ENCODE measurements at places on chromosomes 1 and 21. TPM values are rescaled to one million over a fixed set of nuclear protein-coding genes. Genes with fewer than 3 reads are reported as not detected.

DNA sequence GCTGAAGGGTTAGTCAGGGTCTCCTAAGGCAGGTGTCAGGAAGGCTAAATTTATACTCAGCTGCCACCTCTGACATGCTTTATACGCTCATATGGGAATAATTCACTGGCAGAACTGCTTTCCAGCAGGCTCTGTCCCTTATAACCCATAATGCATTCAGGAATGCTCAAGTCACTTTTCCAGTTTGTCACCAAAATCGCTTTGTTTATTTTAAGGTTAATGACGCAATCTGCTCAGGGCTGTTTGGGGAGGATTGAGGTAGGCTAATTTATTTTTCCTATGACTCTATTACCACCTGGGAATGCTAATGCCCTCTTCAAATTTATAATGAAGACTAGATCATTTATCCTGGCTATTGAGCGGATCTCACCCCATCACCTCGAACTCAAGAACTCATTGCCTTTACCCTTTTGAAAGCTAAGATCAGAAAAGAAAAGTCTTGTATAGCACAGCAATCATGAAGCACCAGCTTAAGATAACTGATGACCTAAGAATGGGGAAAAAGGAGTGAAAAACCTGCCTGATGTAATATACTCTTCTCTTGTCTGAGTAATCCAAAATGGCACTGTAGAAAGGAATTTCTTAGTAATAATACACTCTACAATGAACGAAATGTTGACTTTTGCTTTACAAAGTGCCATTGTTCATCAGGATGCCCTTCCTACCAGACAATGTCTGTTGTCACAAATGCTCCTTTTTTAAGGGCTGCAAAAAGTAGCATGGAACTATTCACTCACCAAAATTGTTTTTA lies 97.9 kb upstream of the EXO1 start:
- DNase-seq, result no peak

DNA sequence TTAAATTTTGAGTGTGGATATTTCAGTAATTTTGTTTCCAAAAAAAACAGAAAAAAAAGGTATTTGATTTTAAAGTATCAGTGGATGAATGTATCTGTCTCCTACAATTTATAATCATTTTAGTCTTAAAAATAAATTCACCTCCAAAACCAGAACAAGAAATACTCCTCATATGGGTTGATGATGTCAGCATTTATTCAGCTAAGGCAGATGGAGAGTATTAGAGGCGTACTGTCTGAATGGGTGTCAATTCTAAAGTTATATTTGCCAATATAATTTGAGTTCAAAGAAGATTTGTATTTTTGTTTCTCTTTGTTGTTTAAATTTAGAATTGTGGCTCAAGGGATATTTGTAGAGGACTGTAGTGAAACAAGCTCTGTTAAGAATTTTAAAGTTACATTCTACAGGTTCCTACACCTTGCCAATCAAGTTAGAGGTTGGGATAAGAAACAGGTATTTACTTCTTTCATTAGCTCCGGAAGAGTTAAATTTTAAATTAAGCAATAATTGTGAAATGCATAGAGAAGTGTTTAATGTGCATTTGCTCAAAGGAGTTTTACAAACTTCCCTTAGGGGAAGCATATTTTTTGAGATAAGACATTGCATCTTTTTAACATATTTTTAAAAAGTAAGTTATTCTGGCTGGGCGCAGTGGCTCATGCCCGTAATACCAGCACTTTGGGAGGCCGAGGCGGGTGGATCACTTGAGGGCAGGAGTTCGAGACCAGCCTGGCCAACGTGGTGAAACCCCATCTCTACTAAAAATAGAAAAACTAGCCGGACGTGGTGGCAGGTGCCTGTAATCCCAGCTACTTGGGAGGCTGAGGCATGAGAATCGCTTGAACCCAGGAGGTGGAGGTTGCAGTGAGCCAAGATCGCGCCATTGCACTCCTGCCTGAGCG lies 1.2 kb downstream of the PLA2G4A start:
- no peak for DNase-seq

GRCh38 chr1:11266268-11267074 lies 4.1 kb upstream of the MTOR start:
- DNase-seq, result no peak

DNA sequence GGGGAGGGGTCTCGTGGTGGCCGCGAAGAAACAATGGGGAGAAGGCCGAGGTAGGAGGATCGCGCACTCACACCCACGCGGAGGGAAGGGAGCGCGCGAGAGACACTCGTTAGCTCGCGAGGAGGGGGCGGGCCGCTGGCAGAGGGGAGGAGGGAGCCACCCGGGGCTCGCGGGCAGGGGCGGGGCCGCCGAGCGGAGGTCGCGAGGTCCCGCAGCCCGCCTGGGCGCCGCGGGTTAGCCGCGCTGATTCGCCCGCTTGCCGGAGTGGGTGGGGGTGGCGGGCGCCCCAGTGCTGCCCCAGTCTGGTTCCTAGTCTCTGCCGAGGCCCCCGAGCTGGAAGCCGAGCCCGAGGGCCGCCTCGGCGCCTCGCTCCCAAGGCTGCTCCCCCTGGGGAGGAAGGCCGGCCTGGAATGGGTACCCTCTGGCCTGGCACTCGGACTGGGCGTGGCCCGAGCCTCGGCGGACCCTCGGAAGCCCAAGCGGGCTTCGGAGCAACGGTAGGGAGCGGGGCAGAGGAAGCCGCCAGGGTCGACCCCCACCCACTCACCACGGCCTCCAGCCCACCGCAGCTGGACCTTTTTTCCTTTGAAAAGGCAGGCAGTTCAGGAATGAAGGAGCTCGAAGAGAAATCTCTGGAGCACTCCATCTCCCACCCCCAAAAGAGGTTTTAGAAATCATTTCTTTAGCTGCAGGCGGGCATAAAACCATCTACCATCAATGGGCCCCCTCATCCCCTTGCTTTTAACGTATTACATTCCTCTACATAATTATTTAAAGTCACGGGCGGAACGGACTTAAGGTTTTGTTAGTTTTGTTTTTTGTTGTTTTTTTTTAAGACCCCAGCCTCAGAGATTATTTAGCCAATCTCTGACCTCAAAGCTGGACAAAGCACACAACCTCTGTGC lies 722 bp upstream of the TUT4 start:
- peak; percentile 75 for DNase-seq

- no peak for DNase-seq
Measured at GRCh38 chr1:72637593-72637992, 355.3 kb upstream of the NEGR1 start.

DNA sequence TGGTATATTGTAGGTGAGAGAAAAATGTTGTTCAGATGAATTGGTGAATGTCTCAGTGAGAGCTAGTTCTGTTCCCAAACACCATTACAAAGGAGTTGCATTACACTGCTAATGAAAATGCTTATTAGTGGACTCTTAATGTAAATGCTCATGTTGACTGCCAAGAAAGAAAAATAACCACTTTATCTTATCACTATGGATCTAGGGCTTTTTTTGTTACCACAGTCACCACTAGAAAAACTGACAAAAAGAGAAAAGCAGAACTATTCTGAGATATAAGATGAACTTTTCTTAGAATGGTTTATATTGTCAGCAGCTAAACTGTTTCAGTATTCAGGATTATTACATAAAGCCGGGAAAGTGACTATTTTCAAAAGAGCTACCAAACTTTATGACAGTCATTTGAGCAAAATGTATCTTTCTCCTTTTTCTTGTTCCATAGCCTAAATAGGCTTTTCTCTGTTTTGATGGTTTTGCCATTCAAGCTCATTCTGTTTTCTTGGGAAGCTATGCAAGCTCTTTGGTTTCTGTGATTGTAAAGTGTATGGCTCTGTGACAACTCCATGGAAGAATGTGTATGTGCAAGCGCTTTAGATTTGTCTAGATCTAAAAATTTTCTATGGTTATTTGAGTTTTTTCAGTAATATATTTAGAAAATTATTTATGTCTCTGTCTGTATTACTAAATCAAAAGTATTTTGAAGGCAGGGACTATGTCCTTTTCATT lies 64.2 kb upstream of the DPH5 start:
- DNase-seq, result no peak

DNA sequence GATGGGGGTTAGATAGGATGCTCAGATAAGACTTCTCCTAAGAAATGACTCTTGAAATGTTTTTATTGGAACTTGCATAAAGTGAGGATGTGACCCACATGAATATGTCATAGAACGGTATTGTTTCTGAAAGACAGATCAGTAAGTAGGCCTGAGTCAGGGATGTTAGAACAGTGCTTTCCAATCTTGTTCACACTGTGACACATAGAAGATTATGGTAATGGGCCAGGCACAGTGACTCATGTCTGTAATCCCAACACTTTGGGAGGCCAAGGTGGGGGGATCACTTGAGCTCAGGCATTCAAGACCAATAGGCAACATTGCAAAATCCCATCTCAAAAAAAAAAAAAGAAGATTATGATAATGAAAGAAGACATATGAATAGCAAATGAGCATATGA lies 32.9 kb downstream of the FMO4 start:
- DNase-seq, result no peak

GRCh38 chr1:232620356-232620969 lies 9.5 kb downstream of the SIPA1L2 start:
- DNase-seq, result peak; percentile 47

- DNase-seq, result peak; percentile 4
Measured at GRCh38 chr21:42379426-42380215, 13.3 kb upstream of the TFF1 start.

GRCh38 chr1:244074559-244075171 lies 23.6 kb downstream of the ZBTB18 start:
- no peak for DNase-seq

- DNase-seq, result no peak
Measured at GRCh38 chr21:40512590-40512989, 334.4 kb downstream of the DSCAM start.

DNA sequence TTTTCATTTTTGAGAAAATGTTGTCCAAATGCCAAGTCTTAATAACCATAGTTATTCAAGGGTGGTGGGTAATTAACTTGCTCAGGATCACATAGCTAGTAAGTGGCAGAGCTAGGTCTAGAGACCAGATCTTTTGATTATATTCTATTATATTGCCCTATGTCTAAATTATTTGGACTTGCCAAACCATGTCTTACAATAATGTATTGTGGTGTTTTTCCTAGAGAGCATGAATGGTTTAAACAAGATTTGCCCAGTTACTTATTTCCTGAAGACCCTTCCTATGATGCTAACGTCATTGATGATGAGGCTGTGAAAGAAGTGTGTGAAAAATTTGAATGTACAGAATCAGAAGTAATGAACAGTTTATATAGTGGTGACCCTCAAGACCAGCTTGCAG lies 58.6 kb downstream of the PRKAA2 start:
- no peak for DNase-seq

DNA sequence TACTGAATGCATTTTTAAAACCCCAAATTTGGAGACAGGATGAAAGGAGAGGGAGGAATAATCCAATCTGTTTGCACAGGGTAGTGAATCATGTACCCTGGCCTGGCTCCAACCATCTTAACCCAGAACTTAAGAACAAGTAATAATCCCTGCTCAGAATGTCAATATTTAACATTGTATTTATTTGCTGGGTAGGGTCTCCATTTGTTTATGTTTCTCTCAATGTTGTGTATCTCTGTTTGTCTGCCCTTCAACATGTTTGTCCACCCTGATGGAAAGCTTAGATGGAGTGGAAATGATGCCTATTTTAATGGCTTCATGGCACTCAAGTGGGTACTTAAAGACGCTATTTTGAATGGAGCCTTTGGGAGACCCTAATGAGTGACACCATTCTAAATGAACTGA lies 54.4 kb upstream of the CDC42BPA start:
- DNase-seq, result no peak

- DNase-seq, result no peak
Measured at GRCh38 chr1:187001198-187001889, 172.6 kb downstream of the PLA2G4A start.

DNA sequence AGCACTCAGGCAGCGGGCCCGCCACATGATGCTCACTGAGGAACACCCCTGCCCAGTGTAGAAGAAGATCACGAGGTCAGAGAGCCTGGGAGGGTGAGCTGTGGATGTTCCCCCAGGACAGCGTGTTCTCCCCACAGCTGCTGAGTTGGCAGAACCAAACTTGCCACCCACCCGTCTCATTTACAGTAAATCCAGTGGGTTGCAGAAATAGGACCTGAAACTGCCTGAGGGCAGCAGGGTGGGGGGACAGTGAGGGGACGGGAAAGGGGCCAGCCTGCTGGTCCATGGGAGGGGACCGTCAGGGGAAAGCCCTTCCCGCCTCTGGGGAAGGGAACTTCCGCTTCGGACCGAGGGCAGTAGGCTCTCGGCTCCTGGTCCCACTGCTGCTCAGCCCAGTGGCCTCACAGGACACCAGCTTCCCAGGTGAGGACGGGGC lies at the start of gene C1QB:
Gene C1QB (plus strand): TSS at position 356 of the 436 bp plus-strand sequence. CDS start 6,227 bp downstream, outside the sequence.
- DNase-seq, result peak; percentile 39

- no peak for DNase-seq
Measured at GRCh38 chr1:2375923-2376260, 15.5 kb downstream of the MORN1 start.

DNA sequence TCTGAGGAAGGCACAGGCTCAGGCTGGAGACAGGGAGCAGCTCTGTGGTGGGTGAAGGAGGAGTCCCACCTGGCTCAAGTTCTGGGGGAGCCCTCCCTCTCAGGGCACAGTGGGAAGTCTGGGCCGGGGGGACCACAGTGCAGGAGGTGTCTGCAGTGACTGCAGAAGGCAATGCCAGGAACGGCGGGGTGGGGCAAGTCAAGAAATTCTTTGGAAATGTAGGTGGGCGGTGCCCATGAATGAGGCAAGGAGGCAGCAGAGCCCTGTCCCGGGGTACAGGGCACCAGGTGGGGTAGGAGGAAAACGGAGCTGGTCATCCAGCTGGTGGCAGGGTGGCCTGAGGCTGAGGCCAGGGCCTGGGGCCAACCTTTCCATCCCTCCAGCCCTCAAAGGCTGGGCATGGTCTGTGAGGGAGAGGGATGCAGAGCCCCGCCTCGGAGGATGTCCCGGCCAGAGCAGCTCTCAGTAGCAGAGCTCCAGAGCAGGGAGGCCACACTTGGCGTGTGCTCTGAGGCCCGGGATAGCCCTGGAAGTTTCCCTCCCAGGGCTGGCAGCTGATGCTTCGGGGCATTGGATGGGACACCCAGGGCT lies 4.7 kb downstream of the TFF3 start:
- no peak for DNase-seq

DNA sequence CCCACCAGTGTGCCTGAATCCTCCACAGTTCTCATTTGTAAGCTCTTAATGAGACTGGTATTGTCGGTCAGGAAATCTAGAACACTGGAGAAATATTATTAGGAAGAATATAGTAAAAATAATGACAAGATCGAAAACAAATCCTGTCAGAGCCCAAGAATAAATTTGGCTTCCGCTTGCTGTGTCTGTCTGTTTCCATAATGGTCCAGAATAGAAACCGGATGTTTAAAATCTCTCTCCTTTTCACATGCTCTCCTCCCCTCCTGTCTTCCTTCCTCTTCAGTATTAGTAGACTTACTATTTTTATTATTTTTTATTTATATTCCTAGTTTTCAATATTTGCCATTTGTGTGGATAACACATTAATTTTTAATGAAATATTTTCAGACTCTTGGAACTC lies 187.7 kb downstream of the SDCCAG8 start:
- DNase-seq, result no peak

Gene OR2AK2
- 5.4 TPM for total RNA-seq

Gene MIXL1
- 0.50 TPM for total RNA-seq

Gene PLEKHN1
- not detected for total RNA-seq

Gene PRAMEF17
- not detected for total RNA-seq

Gene LIN28A
- total RNA-seq, result not detected

Gene OPRD1
- total RNA-seq, result 14.8 TPM

Gene PTPRF
- 175 TPM for total RNA-seq

Gene LEMD1
- 1.3 TPM for total RNA-seq

Gene CFHR3
- not detected for total RNA-seq

Gene MMEL1
- 3.1 TPM for total RNA-seq

Gene SYT14
- total RNA-seq, result 22.2 TPM

Measured in dorsolateral prefrontal cortex (tissue), 122 donors.